ENCODE measurements at places on chromosomes 6 and 20.

GRCh38 chr6:111990214-111990613 is 63.7 kb upstream of the CCN6 start:
- DNase-seq, result no peak

GRCh38 chr6:24205020-24205492 is 79.0 kb downstream of the NRSN1 start:
- no peak for DNase-seq

DNA sequence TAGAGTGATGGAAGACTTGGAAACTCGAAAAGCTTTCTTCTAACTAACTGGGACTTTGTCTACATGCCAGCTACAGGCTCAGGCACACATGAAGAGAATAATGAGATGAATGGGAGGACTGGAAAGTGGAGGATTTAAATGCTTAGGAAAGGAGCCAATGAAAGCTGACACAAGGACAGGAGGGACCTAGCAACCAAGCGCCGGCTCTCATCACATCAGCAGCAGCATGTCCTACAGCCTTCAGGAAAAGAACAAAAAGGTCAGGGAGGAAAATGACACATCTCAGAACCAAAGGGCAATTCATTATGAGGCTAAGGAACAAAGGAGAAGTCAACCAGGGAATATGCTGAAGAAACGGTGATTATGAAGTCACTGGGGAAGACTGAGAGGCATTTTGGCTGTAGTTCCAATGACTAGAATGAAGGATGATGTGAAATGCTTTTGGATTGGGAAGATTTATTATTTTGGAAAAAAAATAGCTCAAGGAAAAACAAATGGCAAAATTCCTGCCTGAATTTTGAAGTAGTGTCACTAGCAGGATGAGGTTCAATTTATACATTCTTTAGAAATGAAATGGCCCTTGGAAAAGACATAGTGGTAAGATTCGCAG is 5.7 kb downstream of the BACH2 start:
- DNase-seq, result no peak

DNA sequence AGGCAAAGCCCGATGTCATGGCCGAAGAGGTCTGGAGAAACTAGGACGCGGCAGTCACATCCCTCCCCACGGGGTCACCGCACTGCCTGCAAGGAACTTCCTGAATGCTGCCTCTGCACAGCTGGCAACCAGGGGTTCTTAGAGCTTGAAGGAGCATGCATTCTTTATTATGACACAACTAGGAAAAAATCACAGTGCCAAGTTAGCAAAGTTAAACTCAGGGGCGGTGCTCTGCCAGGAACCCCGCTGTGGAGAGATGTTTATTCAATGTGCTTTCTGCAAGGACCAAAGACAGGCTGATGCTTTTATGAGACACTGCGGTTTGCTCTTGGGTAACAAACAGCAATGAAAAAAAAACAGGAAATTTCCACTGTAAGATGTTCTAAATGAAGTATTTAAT is 287.3 kb upstream of the FOXQ1 start:
- no peak for DNase-seq

- DNase-seq, result no peak
Observed at GRCh38 chr6:16322666-16323312, 84.4 kb downstream of the GMPR start.

DNA sequence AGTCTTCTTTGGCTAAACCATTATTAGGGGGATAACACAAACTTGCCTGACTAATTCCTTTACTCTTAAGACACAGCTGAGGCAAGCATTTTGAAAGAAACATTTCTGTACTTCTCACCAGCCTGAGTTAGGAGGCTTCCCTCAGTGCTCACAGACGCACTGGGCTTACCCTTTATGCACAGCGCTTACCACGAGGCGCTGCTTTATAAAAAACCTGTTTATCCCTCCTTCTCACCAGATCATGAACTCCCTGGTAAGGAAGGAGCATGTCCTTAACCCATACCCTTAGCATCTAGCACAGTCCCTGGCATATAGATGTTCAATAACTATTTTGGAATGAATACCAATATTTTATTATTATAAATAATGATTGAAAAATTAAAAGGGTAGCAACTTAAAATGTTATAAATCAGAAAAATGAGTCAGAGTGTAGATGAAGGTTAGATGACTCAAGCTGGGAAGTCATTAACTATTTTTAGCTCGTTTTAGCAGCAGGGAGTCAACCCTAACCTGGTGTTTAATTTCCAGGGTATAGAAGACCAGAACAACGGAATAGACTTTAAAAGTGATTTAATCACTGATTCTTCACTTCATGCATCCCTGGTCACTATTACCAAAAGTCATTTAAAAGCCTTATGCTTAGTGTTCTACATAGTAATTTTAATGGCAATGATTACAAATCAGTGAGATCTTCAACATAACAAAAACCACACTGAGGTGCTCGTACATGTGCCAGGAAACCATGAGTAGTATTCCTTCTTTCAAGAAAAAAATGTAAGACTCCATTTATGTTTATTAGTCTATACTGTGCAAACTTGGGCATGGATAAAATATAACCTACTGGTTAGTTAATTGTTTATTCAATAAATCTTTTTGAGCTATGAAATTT is 4.1 kb upstream of the TPD52L1 start:
- no peak for DNase-seq

- DNase-seq, result no peak
Observed at GRCh38 chr6:89644864-89645263, 6.3 kb upstream of the LYRM2 start.

- DNase-seq, result no peak
Observed at GRCh38 chr20:8433291-8433690, 301.2 kb downstream of the PLCB1 start.

- DNase-seq, result no peak
Observed at GRCh38 chr6:69570106-69570505, 226.7 kb downstream of the LMBRD1 start.
